ENCODE measurements at places on chromosomes 16 and 17.

GRCh38 chr17:40063187-40063771 is 514 bp downstream of the THRA start:
- DNase-seq, result no peak

DNA sequence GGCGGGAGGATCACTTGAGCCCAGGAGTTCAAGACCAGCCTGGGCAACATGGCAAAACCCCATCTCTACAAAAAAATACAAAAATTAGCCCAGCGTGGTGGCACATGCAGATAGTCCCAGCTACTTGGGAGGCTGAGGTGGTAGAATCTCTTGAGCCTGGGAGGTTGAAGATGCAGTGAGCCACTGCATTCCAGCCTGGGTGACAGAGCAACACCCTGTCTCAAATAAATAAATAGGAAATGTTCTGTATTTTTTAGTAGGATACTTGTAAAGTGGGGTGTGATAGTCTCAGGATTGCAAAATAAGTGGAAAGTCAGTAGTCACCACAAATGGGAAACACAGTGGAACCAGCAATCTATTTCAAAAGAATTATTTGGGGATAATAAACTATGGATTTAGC is 4.0 kb downstream of the RSPRY1 start:
- no peak for DNase-seq

DNA sequence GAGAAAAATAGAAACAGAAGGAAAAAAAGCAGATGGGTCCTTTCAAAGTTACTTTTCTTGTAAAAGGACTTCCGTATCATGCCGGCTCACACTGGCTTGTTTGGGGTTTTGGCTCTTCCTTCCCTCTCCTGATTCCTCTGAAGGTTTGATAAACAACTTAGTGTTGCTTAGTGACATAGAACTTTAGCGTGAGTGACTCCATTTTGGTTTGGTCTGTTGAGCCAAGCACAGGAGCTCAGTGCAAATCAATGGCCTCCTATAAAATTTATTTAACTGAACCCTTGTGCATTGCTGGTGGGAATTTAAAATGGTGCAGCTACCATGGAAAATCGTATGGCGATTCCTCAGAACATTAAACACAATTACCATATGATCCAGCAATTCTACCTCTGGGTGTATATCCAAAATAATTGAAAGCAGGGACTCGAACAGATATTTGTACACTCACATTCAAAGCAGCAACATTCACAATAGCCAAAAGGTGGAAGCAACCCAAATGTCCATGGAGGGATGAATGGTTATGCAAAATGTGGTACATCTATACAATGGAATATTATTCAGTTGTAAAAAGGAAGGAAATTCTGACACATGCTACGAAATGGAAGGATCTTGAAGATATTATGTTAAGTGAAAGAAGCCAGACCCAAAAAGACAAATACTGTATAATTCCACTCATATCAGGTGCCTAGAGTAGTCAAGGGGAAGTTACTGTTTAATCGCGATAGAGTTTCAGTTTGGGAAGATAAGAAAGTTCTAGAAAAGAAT is 1.1 kb upstream of the TUBG2 start:
- no peak for DNase-seq

DNA sequence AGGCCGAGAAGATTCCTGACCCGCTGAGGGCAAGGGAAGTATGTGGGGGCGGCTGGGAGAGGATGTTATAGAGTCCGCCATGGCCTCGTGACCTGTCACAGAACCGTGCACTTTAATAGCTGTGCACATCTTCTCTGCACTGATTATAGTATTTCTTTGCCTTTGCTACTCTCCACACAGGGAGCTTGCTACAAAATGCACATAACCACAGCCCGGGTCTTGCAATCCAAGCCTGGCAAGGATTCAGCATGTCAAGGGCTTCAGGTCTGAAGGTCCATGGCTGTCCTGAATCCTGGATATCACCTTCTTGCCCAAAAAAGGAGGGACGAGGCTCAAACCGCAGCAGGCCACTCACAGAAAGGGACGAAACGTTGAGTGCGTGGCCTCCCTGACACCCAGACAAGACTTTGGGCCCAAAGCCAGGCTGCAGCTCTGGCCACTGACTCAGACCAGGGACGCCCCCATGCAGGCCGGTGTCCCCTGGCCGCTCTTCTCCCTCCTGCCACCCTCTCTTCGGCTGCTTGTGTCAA is 43.7 kb downstream of the USP22 start:
- DNase-seq, result no peak

DNA sequence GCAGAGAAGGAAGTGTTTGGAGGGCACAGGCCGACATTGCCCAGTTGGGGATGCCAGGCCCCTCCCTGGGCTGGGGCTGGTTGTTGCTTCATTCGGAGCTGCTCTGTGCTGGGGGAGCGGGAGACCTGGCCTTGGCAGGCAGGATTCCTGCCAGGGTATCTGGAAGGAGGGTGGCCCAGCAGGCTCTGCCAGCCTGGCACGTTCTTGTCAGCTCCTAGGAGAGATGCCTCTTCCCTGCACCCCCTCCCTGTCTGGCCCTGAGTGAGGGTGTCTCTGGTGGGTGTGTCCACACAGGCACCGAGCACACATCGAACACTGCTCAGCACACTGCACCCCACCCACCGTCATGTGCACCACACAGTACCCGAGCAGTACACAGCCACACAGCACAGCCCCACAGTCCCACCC is 35.2 kb downstream of the ARHGAP23 start:
- DNase-seq, result no peak

GRCh38 chr17:36928471-36929345 is 8.6 kb upstream of the LHX1 start:
- DNase-seq, result no peak

GRCh38 chr17:40436636-40437035 is 6.6 kb upstream of the IGFBP4 start:
- no peak for DNase-seq

- no peak for DNase-seq
These were observed 60.6 kb upstream of the DHX40 start for GRCh38 chr17:59504821-59505220.

GRCh38 chr16:29777576-29778350 is at the start of gene ZG16:
ZG16 (plus strand) TSS chr16:29778256; CDS start chr16:29779267, 1,011 bp downstream.
- DNase-seq, result no peak

- DNase-seq, result no peak
These were observed 13.3 kb downstream of the MPRIP start for GRCh38 chr17:17055286-17056155.

DNA sequence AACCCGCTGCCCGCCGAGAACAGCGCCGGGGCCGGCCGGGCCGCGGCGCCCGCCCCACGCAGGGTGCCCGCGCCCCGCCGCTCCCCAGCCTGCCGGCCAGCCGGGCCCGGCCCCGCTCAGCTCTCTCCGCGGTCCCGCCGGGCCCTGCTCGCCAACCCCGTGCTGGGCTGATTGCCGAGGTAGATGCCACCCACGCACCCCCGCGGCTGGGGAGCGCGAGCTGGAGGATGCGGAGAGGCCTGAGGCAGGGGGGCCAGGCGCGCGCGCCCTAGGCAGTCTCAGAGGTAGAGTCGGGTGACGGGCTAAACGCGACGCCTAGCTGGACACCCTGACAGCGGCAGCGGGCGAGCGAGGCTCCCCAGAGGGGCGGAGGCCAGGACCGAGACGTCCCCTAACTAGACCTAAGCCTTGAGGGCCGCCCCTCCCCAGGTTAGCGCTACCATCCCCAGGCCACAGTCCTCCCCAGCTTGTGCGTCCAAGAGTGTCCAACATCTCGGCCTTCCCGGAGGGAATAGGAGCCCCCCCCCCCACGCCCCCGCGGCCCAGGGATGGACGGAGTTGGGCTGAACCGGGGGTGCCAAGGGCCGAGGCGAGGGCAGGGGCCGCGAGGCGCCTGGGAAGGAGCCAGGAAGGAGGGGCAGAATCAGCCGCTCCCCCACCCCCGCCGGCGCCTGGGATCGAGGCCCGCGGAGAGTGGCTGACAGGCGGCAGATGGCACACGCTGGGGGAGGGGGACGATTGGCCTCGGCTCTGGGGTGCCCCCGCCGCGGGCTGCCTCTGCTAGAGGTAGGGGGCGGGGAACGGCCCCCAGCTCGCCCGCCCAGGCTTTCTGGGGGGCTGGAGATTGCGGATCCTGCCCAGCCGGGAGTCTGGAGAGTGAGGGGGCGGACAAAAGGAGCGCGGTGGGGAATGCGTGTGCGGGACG is 2.5 kb upstream of the ZNF423 start:
- no peak for DNase-seq

DNA sequence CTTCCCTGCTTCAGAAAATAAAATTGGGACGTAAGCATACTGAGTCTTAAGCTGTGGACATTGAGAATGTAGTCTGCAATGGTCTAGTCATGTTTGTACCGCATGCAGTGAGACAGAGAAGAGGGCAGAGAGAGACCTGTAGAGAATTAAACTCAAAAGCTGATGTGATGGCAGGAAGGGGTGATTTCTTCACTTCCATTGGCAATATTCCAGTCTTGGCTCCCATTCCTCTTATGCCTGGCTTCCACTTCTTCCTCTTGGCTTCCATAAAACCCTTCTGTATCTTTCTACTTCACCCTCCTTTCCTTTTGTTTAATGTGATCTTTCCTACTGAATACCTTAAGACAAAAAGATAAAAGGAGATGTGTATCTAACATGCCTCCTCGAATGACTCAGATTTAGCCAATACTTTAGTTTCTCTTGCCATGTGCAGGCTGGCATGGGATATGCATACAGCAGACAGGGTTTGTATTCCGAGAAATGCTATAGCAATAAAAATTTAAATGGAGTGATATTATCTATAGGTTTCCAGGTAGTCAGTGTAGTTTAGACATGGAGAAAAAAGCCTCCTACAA is 423.1 kb upstream of the DYNLRB2 start:
- no peak for DNase-seq

DNA sequence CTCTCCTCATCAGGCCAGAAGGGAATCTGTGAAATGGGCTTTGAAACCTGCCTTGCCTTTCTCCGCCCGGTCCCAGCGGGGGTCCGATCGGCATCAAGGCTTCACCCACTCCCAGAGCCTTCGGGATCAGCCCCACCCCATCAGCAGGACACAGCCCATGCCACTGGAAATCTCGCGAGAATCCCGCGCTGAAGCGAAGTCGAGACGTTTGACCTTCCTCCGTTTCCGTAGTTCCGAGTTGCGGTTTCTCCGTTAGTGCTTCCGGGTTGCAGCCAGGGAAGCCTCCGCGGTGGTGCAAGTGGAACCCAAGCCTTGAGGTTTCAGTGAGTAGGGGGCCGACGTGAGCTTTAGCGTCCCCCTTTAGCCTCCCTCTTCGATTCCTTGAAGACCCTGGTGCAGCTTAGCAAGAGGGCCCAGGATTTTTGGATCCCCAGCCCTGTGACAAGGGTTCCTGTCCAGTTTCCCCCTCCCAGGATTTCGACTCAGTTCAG is at the start of gene COASY:
COASY (plus strand) TSS at position 252 of the 491 bp plus-strand sequence. CDS start 475 bp downstream, outside the sequence.
- DNase-seq, result peak; percentile 96

GRCh38 chr17:1852327-1852726 is 22.5 kb downstream of the RPA1 start:
- DNase-seq, result no peak

- DNase-seq, result no peak
These were observed 68.7 kb upstream of the MYOCD start for GRCh38 chr17:12596961-12597360.

DNA sequence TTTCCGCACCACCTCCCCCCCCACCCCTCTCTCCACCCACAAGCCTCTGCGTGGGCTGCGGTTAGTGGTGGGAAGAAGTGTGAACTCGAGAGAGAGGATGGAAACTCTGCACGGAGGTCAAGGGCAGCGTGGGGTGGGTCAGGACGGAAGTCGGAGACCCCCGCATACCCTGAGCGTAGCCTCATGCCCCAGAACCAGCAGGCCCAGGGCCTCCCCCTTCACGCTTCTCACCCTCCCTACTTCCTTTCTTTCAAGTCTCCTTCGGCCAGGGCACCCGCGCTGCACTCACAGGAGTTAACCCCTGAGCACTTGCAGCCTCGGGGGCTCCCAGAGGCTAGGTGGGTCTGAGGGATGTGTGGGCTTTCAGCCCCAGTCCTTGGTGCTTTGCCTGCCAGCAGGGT is 9.2 kb downstream of the TBKBP1 start:
- peak; percentile 51 for DNase-seq

GRCh38 chr17:3557768-3558583 is at the start of gene TRPV3:
TRPV3 (minus strand) TSS chr17:3557812; CDS start chr17:3554850, 2,962 bp downstream.
- DNase-seq, result peak; percentile 54

Data from stimulated activated effector memory CD8-positive, alpha-beta T cell treated with anti-CD3 and anti-CD28 coated beads, Interleukin-12 subunit alpha, Interleukin-12 subunit beta, amount 100 ng/mL, for 72 hours (primary cell).